ENCODE measurements at places on chromosomes 2 and 18. TPM values are rescaled to one million over a fixed set of nuclear protein-coding genes. Genes with fewer than 3 reads are reported as not detected.
A peak's percentile ranks its signal among the peaks of the same experiment; 100 is the strongest.

SRSF7 gene
- 50.5 TPM for total RNA-seq

EFHD1 gene
- total RNA-seq, result 29.7 TPM

GRCh38 chr2:181047829-181048228, 67.4 kb downstream of the UBE2E3 start:
- no peak overlapping the region for H3K27ac ChIP-seq
- no peaks in the 10 kb centered on the region for H3K36me3 ChIP-seq
- H3K4me1 ChIP-seq, result peaks cover 25% of the 10 kb centered on the region
- H3K4me3 ChIP-seq, result no peak overlapping the region
- DNase-seq, result no peak

GRCh38 chr2:193861557-193861956, 1666.8 kb upstream of the TMEFF2 start:
- no peak for DNase-seq
- H3K36me3 ChIP-seq, result no peaks in the 10 kb centered on the region
- no peaks in the 10 kb centered on the region for H3K27me3 ChIP-seq
- no peak overlapping the region for H3K27ac ChIP-seq

DNA sequence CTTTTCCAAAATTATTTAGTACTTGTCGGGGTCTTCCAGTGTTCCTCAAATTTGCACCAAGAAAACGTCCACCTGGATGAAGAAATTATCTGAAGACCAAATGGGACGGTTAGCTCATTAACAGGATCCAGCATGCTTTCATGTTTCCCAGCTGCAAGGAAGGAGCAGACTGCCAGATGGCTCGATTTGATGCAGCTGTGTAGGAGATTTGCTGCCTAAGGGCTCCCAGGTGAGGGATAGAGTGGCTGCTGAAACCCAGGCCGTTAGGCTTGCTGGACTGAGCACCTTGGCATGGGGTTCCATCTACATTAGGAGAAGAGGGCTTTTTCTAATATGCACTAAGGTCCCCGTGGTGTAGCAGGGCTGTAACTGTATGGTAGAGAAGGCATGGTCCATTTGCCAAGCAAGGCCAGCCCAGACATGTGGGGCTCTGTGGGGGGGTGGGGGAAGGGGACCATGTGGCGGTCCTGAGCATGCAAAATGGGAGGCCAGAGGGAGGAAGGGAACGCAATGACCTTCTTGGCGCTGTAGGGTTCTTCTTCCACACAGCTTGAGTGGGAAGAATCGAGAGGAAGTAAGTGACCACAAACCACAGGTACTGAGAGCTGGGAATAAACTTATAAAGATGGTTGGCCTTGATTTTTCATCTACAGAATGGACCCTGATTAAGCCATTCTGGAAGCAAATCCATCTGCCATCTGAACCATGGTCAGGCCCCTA, 144.0 kb downstream of the TMEM163 start:
- no peaks in the 10 kb centered on the region for H3K27me3 ChIP-seq
- H3K4me3 ChIP-seq, result no peak overlapping the region
- H3K4me1 ChIP-seq, result no peaks in the 10 kb centered on the region
- no peaks in the 10 kb centered on the region for H3K36me3 ChIP-seq

DNA sequence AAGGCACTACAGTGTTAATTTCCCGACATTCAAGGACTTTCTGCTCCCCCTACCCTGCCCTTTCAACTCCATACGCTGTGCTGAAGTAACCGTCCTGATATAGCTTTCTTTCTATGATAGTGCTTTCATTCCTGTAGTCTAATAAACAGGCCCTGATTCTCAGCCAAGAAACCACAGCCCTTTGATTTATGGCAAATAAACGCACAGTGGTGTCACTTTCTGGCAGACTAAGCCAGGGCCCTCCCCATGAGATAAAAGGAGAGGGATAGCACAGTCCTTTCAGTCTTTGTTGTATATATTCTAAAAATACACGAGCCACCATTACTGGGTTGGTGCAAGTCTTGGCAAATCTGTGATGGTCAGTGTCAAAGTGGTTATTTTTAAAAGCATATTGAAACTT, 291.2 kb downstream of the ALPK2 start:
- no peak for DNase-seq
- peaks cover 27% of the 10 kb centered on the region for H3K4me1 ChIP-seq
- H3K36me3 ChIP-seq, result peaks cover 8% of the 10 kb centered on the region
- peak overlapping the region; percentile 58 for H3K27ac ChIP-seq
- H3K27me3 ChIP-seq, result no peaks in the 10 kb centered on the region

All from left ventricle myocardium inferior (tissue), 1 donor.